Activated CD8-positive, alpha-beta memory T cell treated with anti-CD3 and anti-CD28 coated beads, Interleukin-2, amount 50 U/mL, for 48 hours (primary cell): ENCODE measurements at places on chromosomes 5 and 9.

DNA sequence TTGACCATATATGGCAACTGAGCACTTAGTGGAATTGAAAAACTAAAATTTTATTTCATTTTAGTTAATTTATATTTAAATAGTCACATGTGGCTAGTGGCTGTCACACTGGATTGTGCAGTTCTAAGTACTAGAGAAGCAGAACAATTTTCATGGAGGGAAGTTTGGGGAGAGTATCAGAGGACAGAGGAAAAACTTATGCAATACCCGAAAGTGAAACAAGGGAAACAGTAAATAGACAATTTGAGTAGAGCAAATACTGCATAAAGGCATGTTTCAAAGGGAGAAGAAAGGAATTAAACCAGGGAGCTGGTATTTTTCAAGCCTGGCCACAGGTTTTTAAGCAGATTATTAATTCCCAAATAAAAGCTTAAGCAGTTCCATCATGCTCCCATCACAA, 590.5 kb upstream of the RORB start:
- no peak for DNase-seq

GRCh38 chr5:31894141-31894540, 255.2 kb downstream of the PDZD2 start:
- no peak for DNase-seq

- DNase-seq = no peak
These were observed 39.5 kb upstream of the SLC12A7 start for GRCh38 chr5:1151316-1151715.

DNA sequence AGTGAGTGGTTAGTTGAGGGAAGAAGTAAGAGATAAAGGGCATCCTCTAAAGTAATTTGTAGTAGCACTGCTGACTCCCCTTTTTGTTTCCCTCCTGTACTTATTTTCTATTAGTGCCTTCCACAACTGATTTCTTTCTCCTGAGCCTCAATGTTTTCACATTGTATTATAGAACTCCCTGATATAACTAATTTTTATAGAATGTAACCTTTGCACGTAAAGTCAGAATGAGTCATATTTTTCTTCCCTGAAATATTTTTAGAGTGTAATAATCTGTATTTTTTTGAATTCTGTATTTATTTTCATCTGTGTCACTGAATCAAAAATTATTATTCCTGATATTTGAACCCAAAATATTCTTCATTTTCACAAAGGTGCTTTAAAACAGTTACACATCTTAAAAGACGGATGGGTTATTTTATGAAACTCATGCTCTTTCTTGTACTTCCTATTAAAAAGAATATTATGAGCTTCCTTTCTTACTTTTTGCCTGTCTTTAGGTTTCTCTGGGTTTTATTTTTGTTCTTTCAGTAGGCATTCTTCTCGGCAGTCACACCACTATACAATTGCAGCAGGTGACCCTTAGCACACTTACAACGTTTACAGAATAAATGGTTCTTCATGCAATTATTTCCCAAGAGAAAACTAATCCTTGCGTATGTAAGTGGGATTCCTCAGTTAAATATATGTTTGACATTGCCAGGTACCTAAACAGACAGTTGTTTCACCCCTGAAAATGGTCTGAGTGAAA, 30.5 kb upstream of the DMRTA1 start:
- DNase-seq = no peak

DNA sequence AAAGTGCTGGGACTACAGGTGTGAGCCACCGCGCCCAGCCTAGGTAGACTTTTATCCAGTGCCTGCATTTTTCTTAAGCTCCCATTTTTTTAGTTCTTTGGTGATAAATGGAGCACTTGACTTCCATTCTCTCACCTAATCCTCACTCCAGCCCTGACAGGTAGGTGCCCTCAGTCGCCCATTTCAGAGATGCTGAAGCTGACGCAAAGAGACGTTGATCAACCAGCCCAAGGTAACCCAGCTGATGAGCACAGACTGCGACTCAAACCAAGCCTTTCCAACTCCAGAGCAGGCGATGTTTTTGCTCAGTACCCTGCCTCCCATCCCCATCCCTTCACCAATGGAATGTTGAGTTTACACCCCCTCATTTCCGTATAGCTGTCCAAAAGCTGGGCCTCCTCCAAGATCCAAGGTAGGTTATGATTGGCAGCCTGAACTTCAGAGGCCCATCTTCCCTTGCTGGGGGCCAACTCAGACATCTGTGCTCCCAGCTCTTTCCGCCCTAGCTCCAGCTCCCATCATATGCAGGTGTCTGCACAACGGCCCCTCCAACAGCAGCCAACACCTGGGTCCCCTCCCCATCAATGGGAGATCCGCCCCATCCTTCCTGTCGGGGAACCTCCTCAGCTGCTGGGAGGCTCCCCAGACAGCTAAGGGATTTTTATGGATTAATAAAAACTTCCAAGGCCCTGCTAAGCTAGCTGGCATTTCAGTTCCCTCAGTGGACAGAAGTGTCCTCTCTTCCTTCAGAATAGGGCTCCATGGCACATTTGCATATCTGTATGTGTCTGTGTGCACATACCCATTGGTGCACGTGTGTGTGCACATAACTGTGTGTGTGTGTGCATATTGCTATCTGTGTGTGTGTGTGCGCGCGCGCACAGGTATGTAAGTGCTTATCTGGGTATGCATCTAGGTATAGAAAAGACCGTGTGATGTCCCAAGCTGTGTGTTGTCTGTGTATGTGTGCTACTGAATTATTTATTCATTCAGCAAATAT, 39.3 kb upstream of the VDAC1 start:
- no peak for DNase-seq
